ENCODE measurements at places on chromosomes 2 and 18. TPM values are rescaled to one million over a fixed set of nuclear protein-coding genes. Genes with fewer than 3 reads are reported as not detected.

GRCh38 chr2:21814588-21815149, 690.9 kb downstream of the TDRD15 start:
- no peak overlapping the region for H3K27ac ChIP-seq
- no peak for DNase-seq
- H3K27me3 ChIP-seq, result no peaks in the 10 kb centered on the region
- H3K36me3 ChIP-seq, result no peaks in the 10 kb centered on the region
- no peak overlapping the region for H3K4me3 ChIP-seq
- H3K4me1 ChIP-seq, result no peaks in the 10 kb centered on the region

- no peak for DNase-seq
- H3K36me3 ChIP-seq, result no peaks in the 10 kb centered on the region
- no peaks in the 10 kb centered on the region for H3K27me3 ChIP-seq
- H3K4me3 ChIP-seq, result no peak overlapping the region
- no peak overlapping the region for H3K27ac ChIP-seq
- H3K4me1 ChIP-seq, result peaks cover 24% of the 10 kb centered on the region
Observed at GRCh38 chr2:85950743-85951142, 62.0 kb upstream of the ST3GAL5 start.

DNA sequence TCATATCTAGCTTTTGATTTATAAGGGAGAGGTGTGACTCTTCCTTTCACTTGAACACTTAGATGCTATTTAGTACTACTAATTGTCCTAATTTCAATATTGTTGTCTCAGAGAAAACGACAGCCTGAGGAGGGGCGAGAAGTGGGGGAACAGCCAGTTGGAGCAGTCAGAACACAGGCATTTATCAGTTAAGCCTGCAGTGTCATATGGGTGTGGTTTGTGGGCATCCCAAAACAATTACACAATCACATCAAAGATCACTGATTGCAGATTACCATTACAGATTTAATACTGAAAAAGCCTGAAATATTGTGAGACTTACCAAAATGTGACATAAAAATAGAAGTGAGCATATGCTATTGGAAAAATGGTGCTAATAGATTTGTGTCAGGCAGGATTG, 15.8 kb downstream of the TMEM131 start:
- no peak overlapping the region for H3K4me3 ChIP-seq
- no peaks in the 10 kb centered on the region for H3K36me3 ChIP-seq
- DNase-seq, result no peak
- no peaks in the 10 kb centered on the region for H3K27me3 ChIP-seq

- no peaks in the 10 kb centered on the region for H3K27me3 ChIP-seq
- H3K4me1 ChIP-seq, result no peaks in the 10 kb centered on the region
- no peak overlapping the region for H3K4me3 ChIP-seq
- no peaks in the 10 kb centered on the region for H3K36me3 ChIP-seq
- no peak overlapping the region for H3K27ac ChIP-seq
Observed at GRCh38 chr2:82120654-82121053, 1816.1 kb upstream of the LRRTM1 start.

- no peak for DNase-seq
- no peak overlapping the region for H3K4me3 ChIP-seq
- peaks cover 25% of the 10 kb centered on the region for H3K4me1 ChIP-seq
- no peaks in the 10 kb centered on the region for H3K36me3 ChIP-seq
- peaks cover 8% of the 10 kb centered on the region for H3K27me3 ChIP-seq
- H3K27ac ChIP-seq, result no peak overlapping the region
Observed at GRCh38 chr2:96140941-96141623, 2.8 kb upstream of the ASTL start.

- DNase-seq, result no peak
- no peaks in the 10 kb centered on the region for H3K27me3 ChIP-seq
- H3K36me3 ChIP-seq, result no peaks in the 10 kb centered on the region
- H3K4me1 ChIP-seq, result no peaks in the 10 kb centered on the region
Observed at GRCh38 chr18:22528291-22528690, 110.6 kb upstream of the CTAGE1 start.

GRCh38 chr2:16617282-16618266, 48.1 kb downstream of the CYRIA start:
- no peaks in the 10 kb centered on the region for H3K36me3 ChIP-seq
- no peak overlapping the region for H3K4me3 ChIP-seq
- no peaks in the 10 kb centered on the region for H3K27me3 ChIP-seq
- H3K4me1 ChIP-seq, result peaks cover 41% of the 10 kb centered on the region

- no peak for DNase-seq
- no peak overlapping the region for H3K27ac ChIP-seq
- H3K36me3 ChIP-seq, result no peaks in the 10 kb centered on the region
- H3K4me3 ChIP-seq, result no peak overlapping the region
- H3K4me1 ChIP-seq, result peaks cover 38% of the 10 kb centered on the region
- H3K27me3 ChIP-seq, result no peaks in the 10 kb centered on the region
Observed at GRCh38 chr2:100211521-100211920, 69.1 kb upstream of the AFF3 start.

GRCh38 chr2:67716895-67717396, 319.8 kb downstream of the ETAA1 start:
- no peaks in the 10 kb centered on the region for H3K4me1 ChIP-seq
- no peaks in the 10 kb centered on the region for H3K36me3 ChIP-seq
- H3K27me3 ChIP-seq, result no peaks in the 10 kb centered on the region
- no peak overlapping the region for H3K27ac ChIP-seq
- H3K4me3 ChIP-seq, result no peak overlapping the region

DNA sequence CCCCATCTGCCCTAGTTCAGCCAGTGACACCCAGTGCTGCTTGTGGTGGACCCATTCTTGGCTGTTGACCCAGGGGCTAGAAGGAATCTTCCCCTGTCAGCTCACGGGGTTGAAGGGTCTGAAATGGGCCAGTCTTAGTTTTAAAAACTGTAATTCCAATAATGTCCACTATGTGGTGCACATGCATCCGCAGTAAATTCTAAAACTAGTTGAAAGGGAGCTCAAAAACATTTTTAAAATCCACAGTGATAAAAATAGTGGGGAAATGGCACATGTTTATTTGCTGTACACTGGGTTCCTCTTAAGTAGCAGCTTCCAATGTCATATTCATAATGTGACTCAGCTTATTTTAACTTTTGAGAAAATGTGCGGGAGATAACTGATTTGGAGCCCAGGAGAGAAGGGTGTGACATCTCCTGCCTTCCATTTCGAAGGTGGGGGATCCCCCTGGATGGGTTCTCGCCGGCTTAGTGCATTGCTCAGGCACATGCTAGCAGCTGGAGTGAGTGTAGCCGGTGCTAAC, 32.8 kb downstream of the GRHL1 start:
- H3K36me3 ChIP-seq, result no peaks in the 10 kb centered on the region
- no peaks in the 10 kb centered on the region for H3K27me3 ChIP-seq
- DNase-seq, result peak; percentile 73
- H3K27ac ChIP-seq, result no peak overlapping the region
- H3K4me1 ChIP-seq, result peaks cover 11% of the 10 kb centered on the region

DNA sequence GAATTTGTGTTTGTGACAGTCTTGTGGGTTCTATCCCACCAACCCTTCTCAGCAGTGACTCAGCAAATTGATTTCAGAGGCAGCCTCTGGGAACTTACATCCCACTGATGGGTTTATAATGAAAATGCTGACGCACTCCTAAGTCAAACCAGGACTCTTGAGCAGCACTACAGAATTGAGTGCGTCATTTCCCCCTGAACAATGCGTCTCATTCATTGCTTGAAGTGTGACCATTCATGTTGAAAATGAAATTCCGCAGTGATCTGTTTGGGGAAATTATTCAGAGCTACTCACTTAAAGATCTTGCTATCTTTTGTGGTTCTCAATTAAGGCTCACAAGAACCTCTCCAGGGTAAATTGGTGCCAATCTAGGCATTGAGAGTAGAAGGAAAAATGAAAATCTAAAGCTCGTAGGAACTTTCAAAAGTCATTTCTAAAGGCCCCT, 417.7 kb upstream of the SLC14A2 start:
- no peaks in the 10 kb centered on the region for H3K36me3 ChIP-seq
- no peak for DNase-seq
- H3K27me3 ChIP-seq, result no peaks in the 10 kb centered on the region
- no peaks in the 10 kb centered on the region for H3K4me1 ChIP-seq

GRCh38 chr18:7662866-7663265, 95.8 kb downstream of the PTPRM start:
- no peak for DNase-seq
- H3K36me3 ChIP-seq, result no peaks in the 10 kb centered on the region
- no peak overlapping the region for H3K4me3 ChIP-seq
- H3K27me3 ChIP-seq, result no peaks in the 10 kb centered on the region
- H3K27ac ChIP-seq, result no peak overlapping the region

GRCh38 chr2:120852200-120852815, 116.6 kb downstream of the GLI2 start:
- no peak overlapping the region for H3K4me3 ChIP-seq
- peaks cover 48% of the 10 kb centered on the region for H3K4me1 ChIP-seq
- H3K36me3 ChIP-seq, result peaks cover 5% of the 10 kb centered on the region

DNA sequence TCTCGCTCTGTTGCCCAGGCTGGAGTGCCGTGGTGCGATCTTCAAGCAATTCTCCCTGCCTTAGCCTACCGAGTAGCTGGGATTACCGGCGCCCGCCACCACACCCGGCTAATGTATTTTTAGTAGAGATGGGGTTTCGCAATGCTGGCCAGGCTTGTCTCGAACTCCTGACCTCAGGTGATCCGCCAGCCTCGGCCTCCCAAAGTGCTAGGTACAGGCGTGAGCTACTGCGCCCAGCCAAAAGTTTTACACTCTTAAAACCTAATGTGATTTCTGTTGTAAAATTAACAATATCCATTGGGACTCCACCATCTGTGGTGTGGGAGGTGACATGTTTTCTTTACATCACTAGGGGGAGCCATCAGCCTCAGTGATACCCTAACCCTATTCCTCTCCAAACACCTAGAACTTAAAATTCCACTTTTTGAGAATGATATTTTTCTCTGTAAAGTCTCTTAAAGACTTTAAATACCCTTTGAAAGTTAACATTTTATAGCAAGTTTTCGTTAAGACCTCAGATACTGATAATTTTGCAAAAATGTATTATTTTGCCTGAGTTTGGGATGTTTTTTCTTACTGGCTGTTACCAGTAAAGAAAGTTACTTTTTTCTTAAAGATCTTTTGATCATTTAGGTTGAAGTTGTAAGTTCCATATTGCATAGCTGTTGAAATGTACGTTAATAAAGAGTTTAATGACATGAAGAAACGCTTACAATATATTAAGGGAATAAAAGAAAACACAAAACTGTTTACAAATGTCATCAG, 11.6 kb upstream of the EIF2AK2 start:
- no peaks in the 10 kb centered on the region for H3K4me1 ChIP-seq
- H3K36me3 ChIP-seq, result no peaks in the 10 kb centered on the region
- H3K27ac ChIP-seq, result no peak overlapping the region
- peak; percentile 30 for DNase-seq
- no peaks in the 10 kb centered on the region for H3K27me3 ChIP-seq

DNA sequence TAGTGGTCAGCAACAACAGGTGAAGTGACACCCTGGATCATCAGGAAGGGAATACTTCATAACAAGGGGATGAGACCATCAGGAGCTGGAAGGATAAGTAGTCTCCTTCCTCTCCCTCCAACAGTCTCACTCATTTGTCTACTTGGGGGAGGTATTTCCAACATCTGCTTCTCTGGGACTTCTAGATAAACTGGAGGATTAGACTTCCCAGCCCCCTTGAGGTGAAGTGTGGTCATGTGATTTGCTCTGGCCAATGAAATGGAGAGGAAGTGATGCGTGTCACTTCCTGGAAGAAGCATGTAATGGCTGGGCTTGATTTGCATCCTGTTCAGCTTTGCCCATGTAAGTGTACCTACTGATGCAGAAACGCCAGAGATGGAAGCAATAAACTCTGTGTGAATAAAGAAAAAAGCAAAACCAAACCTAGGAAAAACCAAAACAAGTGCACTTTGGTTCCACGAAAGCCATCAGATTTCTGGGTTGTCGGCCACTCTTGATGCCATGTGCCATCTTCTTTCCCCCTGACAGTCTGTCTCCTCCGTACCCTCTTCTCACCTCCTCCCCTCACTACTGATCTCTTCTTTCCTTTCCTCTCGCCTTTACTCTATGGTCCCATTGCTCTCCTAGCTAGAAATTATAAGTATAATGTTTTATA, 76.1 kb upstream of the DNMT3A start:
- no peaks in the 10 kb centered on the region for H3K27me3 ChIP-seq
- H3K27ac ChIP-seq, result no peak overlapping the region
- no peaks in the 10 kb centered on the region for H3K4me1 ChIP-seq
- no peak overlapping the region for H3K4me3 ChIP-seq
- H3K36me3 ChIP-seq, result no peaks in the 10 kb centered on the region
- no peak for DNase-seq

DNA sequence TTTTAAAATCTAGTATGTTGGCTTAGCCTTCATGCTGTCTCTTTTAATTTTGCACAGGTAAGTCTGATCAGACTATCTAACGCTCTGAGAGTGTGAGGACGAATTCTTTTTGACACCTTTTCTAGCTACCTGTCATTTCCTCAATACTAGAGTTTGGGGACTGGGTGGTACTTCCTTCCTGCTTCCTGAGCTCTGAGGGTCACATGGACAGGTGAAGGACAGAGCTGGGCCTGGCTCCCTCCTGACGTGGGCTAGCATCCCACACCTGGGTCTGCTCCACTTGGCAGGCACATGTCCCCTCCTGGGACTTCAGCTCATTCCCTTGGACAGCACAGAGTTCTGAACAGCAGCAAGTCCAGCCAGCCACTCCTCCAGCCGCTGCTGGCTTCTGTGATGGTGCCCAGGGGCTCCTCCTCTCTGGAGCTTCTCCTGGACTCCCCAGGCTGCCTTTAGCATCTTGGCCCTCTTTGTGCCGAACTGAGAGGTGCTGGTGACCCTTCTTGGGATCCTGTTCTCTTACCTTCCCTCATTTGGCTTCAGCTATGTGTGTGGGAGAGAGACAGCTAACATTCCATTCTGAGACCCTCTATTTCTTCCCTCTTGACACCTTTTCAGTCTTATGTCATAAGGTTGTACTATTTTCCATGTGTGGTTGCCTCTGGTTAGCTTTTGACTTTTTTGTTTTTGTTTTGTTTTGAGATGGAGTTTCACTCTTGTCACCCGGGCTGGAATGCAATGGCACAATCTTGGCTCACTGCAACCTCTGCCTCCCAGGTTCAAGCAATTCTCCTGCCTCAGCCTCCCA, 106.9 kb downstream of the B3GNT2 start:
- no peak for DNase-seq
- no peak overlapping the region for H3K27ac ChIP-seq
- no peaks in the 10 kb centered on the region for H3K36me3 ChIP-seq

The UGT1A5 gene
- not detected for total RNA-seq

The NDUFB3 gene
- total RNA-seq, result 112 TPM

The SPR gene
- total RNA-seq, result 4.6 TPM

The CYP20A1 gene
- total RNA-seq, result 26.1 TPM

The LAMA3 gene
- 6.3 TPM for total RNA-seq

The ADAM23 gene
- 4.1 TPM for total RNA-seq

The MYL1 gene
- total RNA-seq, result 10,096 TPM

The METTL21A gene
- 15.9 TPM for total RNA-seq

The SCN2A gene
- 0.04 TPM for total RNA-seq

The CDC42EP3 gene
- total RNA-seq, result 20.4 TPM

The SOWAHC gene
- total RNA-seq, result 5.4 TPM

The YIPF4 gene
- 36.4 TPM for total RNA-seq

The RGPD3 gene
- 0.44 TPM for total RNA-seq

The LPIN1 gene
- 18.3 TPM for total RNA-seq

The NEB gene
- total RNA-seq, result 1,157 TPM

The SATB2 gene
- total RNA-seq, result 1.2 TPM

Data from muscle of leg (tissue), 16 donors.